ENCODE measurements at places on chromosomes 5 and 9. TPM values are rescaled to one million over a fixed set of nuclear protein-coding genes. Genes with fewer than 3 reads are reported as not detected.

PPP1R26 gene
- 23.0 TPM for total RNA-seq

LECT2 gene
- total RNA-seq, result not detected

UNC13B gene
- 40.7 TPM for total RNA-seq

LEAP2 gene
- total RNA-seq, result 3.6 TPM

ENTREP1 gene
- total RNA-seq, result 1.8 TPM

WNT8A gene
- total RNA-seq, result 0.25 TPM

ZNF300 gene
- total RNA-seq, result 17.0 TPM

NR5A1 gene
- 1.0 TPM for total RNA-seq

CARD9 gene
- not detected for total RNA-seq

FOXD4L6 gene
- total RNA-seq, result not detected

PCDHA4 gene
- total RNA-seq, result 9.7 TPM

APC gene
- total RNA-seq, result 51.7 TPM

ACTBL2 gene
- total RNA-seq, result not detected

SMAD5 gene
- total RNA-seq, result 102 TPM

ACOT12 gene
- total RNA-seq, result not detected

SLC6A19 gene
- total RNA-seq, result not detected

CDO1 gene
- 18.4 TPM for total RNA-seq

APBA1 gene
- 3.4 TPM for total RNA-seq

PCDHGB4 gene
- 14.9 TPM for total RNA-seq

SPINK6 gene
- not detected for total RNA-seq

ZNF79 gene
- 6.7 TPM for total RNA-seq

PCDHB13 gene
- 3.0 TPM for total RNA-seq

OR4F3 gene
- total RNA-seq, result not detected

PCDHGA5 gene
- total RNA-seq, result 0.71 TPM

FBXW11 gene
- 79.1 TPM for total RNA-seq

TMEFF1 gene
- 103 TPM for total RNA-seq

IFNA13 gene
- not detected for total RNA-seq

ST6GALNAC6 gene
- 42.7 TPM for total RNA-seq

MYO10 gene
- total RNA-seq, result 59.9 TPM

PRUNE2 gene
- total RNA-seq, result 18.4 TPM

FBXO4 gene
- total RNA-seq, result 15.5 TPM

PDE6A gene
- total RNA-seq, result not detected

AJM1 gene
- total RNA-seq, result not detected

SAXO1 gene
- total RNA-seq, result 0.15 TPM

IL9 gene
- not detected for total RNA-seq

ARHGAP26 gene
- 7.0 TPM for total RNA-seq

JAKMIP2 gene
- total RNA-seq, result 8.2 TPM

POU5F2 gene
- total RNA-seq, result 1.0 TPM

TLR4 gene
- total RNA-seq, result 0.22 TPM

KLHL9 gene
- 33.5 TPM for total RNA-seq

OTULINL gene
- total RNA-seq, result 4.9 TPM

WDR36 gene
- total RNA-seq, result 38.5 TPM

IL5 gene
- not detected for total RNA-seq

C5orf58 gene
- total RNA-seq, result not detected

BHMT2 gene
- not detected for total RNA-seq

MVB12B gene
- 16.1 TPM for total RNA-seq

NRARP gene
- total RNA-seq, result 20.7 TPM

GAPVD1 gene
- 33.1 TPM for total RNA-seq

CD14 gene
- not detected for total RNA-seq

ASS1 gene
- 22.5 TPM for total RNA-seq

CYLC2 gene
- total RNA-seq, result not detected

CMYA5 gene
- total RNA-seq, result 3.5 TPM

KCNN2 gene
- total RNA-seq, result 5.2 TPM

SLCO6A1 gene
- total RNA-seq, result 0.51 TPM

TMEM215 gene
- not detected for total RNA-seq
